ENCODE measurements at places on chromosomes 3 and 15. TPM values are rescaled to one million over a fixed set of nuclear protein-coding genes. Genes with fewer than 3 reads are reported as not detected.

- no peak for DNase-seq
Measured at GRCh38 chr3:41053220-41053619, 146.1 kb upstream of the CTNNB1 start.

- peak; percentile 91 for DNase-seq
Measured at GRCh38 chr3:47989981-47990440, 26.2 kb downstream of the MAP4 start.

Gene MGLL
- total RNA-seq: 3.2 TPM

Gene ISL2
- total RNA-seq: 0.11 TPM

Gene SLC4A7
- total RNA-seq: 35.8 TPM
